ENCODE measurements at places on chromosomes 4 and X. TPM values are rescaled to one million over a fixed set of nuclear protein-coding genes. Genes with fewer than 3 reads are reported as not detected.

MID2 gene
- 1.5 TPM for polyA plus RNA-seq

VEGFC gene
- not detected for polyA plus RNA-seq

PPP4R3C gene
- polyA plus RNA-seq, result not detected

CDKL2 gene
- polyA plus RNA-seq, result not detected

GRID2 gene
- not detected for polyA plus RNA-seq

GYPA gene
- not detected for polyA plus RNA-seq

FAM9B gene
- not detected for polyA plus RNA-seq

KIT gene
- polyA plus RNA-seq, result not detected

FAM47A gene
- not detected for polyA plus RNA-seq

HDAC6 gene
- 22.0 TPM for polyA plus RNA-seq

CCDC149 gene
- not detected for polyA plus RNA-seq

CSN1S1 gene
- not detected for polyA plus RNA-seq

CXorf49 gene
- polyA plus RNA-seq, result not detected

CYTL1 gene
- not detected for polyA plus RNA-seq

MECP2 gene
- polyA plus RNA-seq, result 14.9 TPM

SHROOM4 gene
- not detected for polyA plus RNA-seq

ENPP6 gene
- not detected for polyA plus RNA-seq

RAB41 gene
- not detected for polyA plus RNA-seq

PUDP gene
- polyA plus RNA-seq, result 15.5 TPM

ZNF718 gene
- 4.0 TPM for polyA plus RNA-seq

YY2 gene
- polyA plus RNA-seq, result 0.96 TPM

XPNPEP2 gene
- polyA plus RNA-seq, result 0.58 TPM

HPRT1 gene
- polyA plus RNA-seq, result 88.3 TPM

AFM gene
- polyA plus RNA-seq, result not detected

GSPT2 gene
- polyA plus RNA-seq, result 13.7 TPM

All from naive B cell (primary cell).